Neural crest cell (in vitro differentiated cells): ENCODE measurements at places on chromosomes 3 and 15.

- H3K4me1 ChIP-seq = peaks cover 24% of the 10 kb centered on the region
- H3K27me3 ChIP-seq = no peaks in the 10 kb centered on the region
- no peak overlapping the region for H3K4me3 ChIP-seq
- DNase-seq = no peak
- no peak overlapping the region for H3K27ac ChIP-seq
Measured at GRCh38 chr3:96259-96658, 100.3 kb upstream of the CHL1 start.

DNA sequence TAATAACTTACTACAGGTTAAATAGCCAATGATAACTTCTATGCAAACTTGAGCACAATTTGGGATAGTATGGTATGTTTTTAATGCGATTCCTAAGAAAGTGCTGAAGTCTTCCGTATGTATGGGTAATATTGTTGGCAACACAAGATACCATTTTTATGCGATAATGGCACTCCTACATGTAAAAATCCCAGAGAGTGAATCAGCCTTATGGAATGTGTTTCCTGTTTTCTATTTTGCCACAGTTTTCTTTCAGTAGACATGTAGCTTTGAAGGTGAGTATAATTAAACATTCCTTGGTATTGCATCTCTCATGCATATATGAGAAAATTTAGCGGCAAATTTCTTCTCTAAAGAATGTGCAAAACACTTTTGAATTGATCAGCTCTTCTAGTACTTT is 396.8 kb upstream of the AZI2 start:
- H3K4me3 ChIP-seq = no peak overlapping the region
- peaks cover 16% of the 10 kb centered on the region for H3K4me1 ChIP-seq
- DNase-seq = no peak
- peaks cover 11% of the 10 kb centered on the region for H3K36me3 ChIP-seq
- H3K27ac ChIP-seq = no peak overlapping the region
- no peaks in the 10 kb centered on the region for H3K27me3 ChIP-seq

- no peak for DNase-seq
- no peaks in the 10 kb centered on the region for H3K36me3 ChIP-seq
- no peak overlapping the region for H3K4me3 ChIP-seq
- peaks cover 19% of the 10 kb centered on the region for H3K27me3 ChIP-seq
Measured at GRCh38 chr15:91782221-91782620, 71.3 kb upstream of the SLCO3A1 start.

GRCh38 chr3:69425249-69425648 is 39.4 kb upstream of the FRMD4B start:
- no peaks in the 10 kb centered on the region for H3K27me3 ChIP-seq
- H3K4me3 ChIP-seq = no peak overlapping the region
- H3K36me3 ChIP-seq = no peaks in the 10 kb centered on the region
- no peaks in the 10 kb centered on the region for H3K4me1 ChIP-seq
- peak; percentile 14 for DNase-seq

- peaks cover 86% of the 10 kb centered on the region for H3K4me1 ChIP-seq
- DNase-seq = no peak
- H3K27ac ChIP-seq = peak overlapping the region; percentile 95
- no peaks in the 10 kb centered on the region for H3K36me3 ChIP-seq
Measured at GRCh38 chr15:95286352-95286880, 1044.1 kb upstream of the NR2F2 start.

- no peaks in the 10 kb centered on the region for H3K27me3 ChIP-seq
- H3K36me3 ChIP-seq = no peaks in the 10 kb centered on the region
- no peak overlapping the region for H3K27ac ChIP-seq
- no peak for DNase-seq
- peaks cover 22% of the 10 kb centered on the region for H3K4me1 ChIP-seq
Measured at GRCh38 chr3:169026543-169027182, 636.8 kb downstream of the MECOM start.
